ENCODE measurements at places on chromosomes 11 and 22. TPM values are rescaled to one million over a fixed set of nuclear protein-coding genes. Genes with fewer than 3 reads are reported as not detected.
A peak's percentile ranks its signal among the peaks of the same experiment; 100 is the strongest.

DNA sequence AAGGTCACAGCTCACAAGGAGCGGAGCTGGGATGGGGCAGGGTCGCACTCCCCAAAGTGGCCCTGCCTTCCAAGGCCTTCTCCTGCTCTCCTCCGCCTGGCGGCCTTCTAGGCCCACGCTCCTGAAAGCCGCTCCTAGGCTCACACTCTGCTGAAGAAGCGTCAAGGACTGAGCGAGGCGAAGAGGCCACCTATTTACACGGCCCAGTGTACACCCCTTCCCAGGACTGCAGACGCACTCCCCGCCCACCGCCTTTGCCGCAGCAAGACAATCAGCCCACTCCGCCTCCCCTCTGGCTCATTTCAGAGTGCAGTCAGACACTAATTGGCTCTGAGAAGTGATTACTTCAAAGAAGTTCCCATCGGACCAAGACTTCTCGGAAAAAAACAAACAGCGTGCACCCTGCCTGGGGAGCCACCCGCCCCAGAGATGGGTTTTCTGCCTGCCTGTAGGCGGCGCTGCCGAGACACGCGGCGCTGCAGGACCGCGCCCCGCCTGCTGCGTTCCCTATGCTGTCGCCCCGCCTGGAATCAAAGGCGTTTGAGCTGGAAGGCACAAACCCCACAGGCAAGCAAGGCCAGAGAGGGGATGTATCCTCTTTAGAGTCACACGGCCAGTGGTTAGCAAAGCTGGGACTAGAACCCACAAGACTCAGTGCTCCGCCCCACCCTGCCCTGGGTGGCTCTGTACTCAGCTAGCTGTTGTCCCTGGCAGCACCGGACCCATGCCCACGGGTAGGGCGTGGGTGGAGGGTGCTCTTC, 414.8 kb downstream of the BUD13 start:
- peak; percentile 61 for DNase-seq

The APOBEC3F gene
- polyA plus RNA-seq: 19.0 TPM

DNA sequence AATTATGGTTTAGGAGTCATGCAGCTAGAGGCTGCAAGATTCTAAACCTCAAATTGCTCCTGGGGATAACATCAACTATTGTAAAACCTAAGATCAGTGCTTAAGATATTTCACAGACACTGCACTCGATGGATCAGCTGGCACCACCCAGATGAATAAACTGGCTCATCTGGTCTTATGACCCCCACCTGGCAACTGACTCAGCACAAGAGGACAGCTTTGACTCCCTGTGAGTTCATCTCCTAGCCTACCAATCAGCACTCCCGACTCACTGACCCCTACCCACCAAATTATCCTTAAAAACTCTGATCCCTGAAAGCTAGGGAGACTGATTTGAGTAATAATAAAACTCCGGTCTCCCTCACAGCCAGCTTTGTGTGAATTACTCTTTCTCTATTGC, 782 bp upstream of the TTC12 start:
- no peak for DNase-seq

GRCh38 chr11:78432956-78433355, 15.3 kb upstream of the GAB2 start:
- no peak for DNase-seq

DNA sequence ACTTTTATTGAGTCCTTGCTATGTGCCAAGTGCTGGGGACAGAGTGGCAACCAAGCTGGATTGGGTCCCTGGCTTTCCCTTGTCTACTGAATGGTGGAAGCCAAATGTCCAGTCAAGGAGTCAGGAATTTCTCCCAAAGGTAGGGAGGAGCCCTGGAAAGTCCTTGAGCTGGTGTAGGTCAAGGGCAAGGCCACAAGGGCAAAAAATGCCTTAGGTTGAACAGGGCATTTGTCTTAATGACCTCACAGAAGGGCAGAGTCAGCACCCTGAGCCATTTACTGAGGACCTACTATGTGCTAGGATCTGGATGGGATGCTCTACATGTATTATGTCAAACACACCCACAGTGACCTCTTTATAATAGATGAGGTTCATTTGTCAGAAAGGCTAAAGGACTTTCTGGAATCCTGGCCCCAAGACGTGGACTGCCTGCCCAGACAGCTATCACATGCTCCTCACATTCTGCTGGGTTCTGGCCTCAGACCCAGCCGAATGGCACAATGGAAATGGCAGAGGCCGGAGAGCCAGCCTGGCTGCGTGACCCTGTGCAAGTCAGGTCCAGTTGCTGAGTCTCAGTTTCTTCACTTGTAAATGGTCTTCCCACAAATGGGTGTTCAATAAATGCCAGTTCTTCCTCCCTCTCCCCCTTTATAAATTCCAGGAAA, 17.7 kb downstream of the MOGAT2 start:
- DNase-seq: no peak

The CHCHD10 gene
- 74.8 TPM for polyA plus RNA-seq

DNA sequence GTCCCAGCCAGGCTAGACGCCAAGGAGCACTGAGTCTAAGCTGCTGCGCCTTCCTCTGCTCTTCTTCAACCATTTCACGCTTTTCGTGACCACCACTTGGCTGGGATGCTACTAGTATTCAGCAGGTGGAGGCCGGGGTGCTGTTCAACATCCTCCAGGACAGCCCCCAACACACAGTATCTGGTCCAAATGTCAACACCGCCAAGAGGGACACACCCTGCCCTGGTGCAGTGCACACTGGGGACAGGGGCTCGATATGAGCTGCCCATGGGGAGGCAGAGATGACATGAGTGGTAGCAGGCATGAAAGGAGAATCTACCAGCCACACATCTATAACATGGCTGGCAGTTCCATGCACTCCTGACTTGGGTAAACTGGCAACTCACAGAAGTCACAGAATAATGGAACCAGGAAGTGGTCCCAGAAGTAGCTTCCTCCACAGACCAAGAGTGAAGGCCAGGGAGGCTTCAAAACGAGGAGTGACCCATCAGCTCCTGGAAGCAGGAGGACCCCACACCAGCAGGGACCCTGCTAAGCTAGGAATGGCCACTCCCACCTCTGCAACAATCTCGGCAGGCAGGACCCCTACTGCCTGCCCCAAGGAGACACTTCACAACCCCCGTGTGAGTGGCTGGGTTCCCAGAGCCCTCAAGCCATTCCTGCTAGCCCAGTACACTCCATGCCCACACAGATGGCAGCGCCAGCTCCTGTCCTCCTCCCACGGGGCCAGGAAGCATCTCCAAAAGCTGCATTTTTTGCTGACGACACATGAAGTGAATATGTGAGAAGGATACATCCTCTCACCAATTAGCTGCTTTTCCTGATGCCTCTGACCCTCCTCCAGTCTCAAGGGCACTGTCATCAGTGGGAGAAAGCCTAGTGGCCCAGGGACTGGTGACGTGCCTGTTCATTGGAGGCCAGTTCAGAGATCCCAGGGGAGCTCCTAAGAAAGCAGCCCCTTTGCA, 78.8 kb downstream of the DGCR2 start:
- no peak for DNase-seq

GRCh38 chr22:44884968-44885805, 124.6 kb downstream of the PHF21B start:
- DNase-seq: no peak

The OR10D3 gene
- not detected for polyA plus RNA-seq

- no peak for DNase-seq
Observed at GRCh38 chr11:94002226-94002625, 18.9 kb upstream of the HEPHL1 start.

- DNase-seq: no peak
Observed at GRCh38 chr11:111522426-111522825, 7.8 kb downstream of the HOATZ start.

DNA sequence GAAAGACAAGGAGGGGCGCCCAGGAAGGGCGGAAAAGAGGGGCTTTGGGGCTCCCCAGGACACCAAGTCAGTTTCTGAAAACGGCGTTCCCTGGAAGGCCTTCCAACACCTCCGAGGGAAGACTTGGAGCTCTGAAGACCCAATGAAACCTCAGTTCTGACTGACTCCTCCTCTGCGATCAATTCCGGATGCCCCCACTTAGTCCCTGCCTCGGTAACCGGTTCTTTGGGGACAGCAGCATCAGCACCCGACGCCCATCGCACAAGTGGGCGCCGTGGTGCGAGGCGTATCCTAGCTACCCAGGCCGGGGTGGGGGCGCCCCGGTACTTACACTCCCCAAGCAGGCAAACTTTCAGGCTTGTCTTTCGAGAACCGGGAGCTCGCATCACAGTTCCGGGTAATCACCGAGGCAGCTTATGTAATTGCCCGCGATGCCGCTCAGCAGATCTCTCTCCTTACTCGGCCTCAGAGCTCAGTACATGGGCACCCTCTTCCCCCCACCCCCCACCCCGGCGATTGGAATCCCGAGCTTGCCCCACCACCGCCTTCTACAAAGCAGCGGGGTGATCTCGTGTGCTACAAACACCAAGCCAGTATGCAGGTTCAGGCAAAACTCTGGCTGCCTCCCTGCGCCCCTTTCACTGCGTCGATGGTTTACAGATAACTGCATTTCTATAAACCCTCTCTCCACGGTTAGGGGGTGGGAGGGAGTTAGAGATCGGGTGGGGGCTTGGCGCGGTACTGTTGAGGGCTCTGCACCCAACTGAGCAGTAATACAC, 2.0 kb downstream of the TENM4 start:
- DNase-seq: peak; percentile 44

GRCh38 chr22:30357236-30357570, 396 bp downstream of the CCDC157 start:
- DNase-seq: no peak

The XKR3 gene
- 12.0 TPM for polyA plus RNA-seq

The PHLDA2 gene
- polyA plus RNA-seq: 0.62 TPM

The OR1S2 gene
- polyA plus RNA-seq: not detected

GRCh38 chr11:46049325-46049897, 71.8 kb downstream of the PHF21A start:
- no peak for DNase-seq

The MS4A2 gene
- polyA plus RNA-seq: 2.0 TPM

The CAVIN3 gene
- 237 TPM for polyA plus RNA-seq

DNA sequence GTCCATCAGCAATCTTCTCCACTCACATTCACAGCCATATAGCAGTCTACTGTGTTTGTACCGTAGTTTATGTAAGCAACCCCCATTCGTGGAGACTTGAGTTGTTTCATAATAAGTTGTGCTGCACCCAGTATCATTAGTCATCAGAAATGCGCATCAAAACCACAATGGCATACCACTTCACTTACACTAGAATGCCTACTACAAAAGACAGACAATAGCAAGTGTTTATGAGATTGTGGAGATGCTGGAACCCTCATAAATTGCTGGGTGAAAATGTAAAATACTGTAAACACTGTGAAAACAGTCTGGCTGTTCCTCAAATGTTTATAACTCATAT, 133.3 kb downstream of the ATXN10 start:
- DNase-seq: no peak

DNA sequence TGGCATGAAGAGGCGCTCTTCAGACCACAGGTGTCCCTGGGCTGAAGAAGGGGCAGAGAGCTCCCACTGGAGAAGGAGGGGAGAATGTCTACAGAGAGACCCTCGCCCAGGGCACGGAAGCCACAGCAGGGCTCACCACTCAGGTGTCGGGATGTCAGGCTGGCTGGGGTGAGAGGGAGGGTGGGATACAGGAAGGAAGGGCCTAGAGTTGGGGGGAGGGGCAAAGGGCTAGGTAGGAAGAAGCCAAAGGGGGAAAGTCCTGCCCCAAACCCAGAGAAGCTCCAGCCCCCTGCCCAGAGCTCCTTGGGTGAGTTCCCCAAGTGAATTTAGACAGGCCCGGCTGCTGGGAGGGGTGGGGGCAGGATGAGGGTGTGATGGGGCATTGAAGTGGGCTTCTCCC, 232.0 kb downstream of the CEP164 start:
- no peak for DNase-seq

GRCh38 chr11:22449441-22449840, 111.3 kb downstream of the SLC17A6 start:
- DNase-seq: no peak

DNA sequence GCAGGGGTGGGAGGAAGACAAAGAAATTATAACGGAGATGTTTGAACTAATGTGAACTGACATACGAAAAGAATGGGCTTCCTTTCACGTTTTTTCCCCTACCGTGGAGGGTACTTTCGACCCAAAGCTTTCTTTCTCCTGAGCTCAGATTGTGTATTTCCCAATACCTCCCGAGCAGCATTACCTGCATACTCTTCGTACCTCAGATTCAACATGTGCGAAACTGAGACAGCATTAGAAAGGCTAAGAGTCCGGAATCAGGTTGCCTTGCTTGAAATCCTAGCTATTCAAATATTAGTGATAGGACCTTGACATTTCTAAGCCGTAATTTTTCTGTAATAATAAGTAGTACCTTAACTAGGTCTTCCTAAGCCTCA, 778 bp upstream of the PAK1 start:
- no peak for DNase-seq

DNA sequence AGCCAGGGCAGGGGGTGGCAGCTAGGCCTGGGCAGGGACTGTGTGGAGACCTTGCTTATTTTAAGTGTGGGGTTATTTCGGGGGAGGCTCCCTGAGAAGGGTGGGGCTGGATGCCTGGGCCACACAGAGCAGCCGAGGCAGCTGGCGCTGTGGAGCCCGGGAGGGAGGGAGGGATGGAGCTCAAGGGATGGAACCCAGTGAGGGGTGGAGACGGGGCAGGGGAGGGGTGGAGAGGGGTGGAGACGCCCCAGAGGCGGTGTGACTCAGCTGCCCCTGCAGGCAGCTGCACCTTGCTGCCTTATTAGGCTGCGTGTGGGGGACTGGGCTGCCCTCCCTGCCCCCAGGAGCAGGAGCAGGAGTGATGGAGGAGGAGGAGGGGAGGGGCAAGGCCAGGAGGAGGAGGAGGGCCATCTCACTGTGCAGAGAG, 9.8 kb upstream of the TSSC4 start:
- DNase-seq: peak; percentile 50

DNA sequence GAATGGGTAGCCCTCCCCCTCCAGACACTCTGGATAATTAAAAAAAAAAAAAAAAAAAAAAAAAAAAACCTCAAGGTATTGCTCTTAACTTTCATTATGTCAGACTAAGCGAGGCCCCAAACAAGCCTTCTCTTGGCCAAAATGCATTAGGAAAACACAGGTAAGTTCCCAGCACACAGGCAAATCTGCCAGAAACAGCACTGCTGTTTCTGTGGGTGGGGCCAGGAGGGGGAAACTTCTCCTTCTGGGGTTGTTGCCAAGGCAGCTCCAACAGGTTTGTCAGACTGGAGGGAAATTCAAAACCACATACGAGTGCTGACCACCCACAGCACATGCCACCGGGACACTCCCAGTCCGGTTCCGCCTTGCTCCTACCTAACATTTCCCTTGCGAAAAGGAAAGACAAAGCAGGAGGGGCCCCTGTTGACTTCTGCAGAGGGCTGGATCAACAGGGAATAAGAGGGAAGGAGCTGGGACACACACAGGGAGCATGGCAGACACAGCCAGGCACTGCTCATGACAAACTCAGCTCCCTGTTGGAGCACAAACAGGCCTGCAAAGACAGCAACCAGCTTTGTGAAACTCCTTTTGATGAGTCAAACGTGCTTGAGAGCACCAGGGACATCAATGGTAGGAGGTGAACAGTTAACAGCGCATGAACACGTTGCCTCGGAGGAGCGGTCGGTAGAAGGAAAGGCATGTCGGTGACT, 55.0 kb downstream of the MYH9 start:
- no peak for DNase-seq

The TRIM29 gene
- polyA plus RNA-seq: 18.2 TPM

DNA sequence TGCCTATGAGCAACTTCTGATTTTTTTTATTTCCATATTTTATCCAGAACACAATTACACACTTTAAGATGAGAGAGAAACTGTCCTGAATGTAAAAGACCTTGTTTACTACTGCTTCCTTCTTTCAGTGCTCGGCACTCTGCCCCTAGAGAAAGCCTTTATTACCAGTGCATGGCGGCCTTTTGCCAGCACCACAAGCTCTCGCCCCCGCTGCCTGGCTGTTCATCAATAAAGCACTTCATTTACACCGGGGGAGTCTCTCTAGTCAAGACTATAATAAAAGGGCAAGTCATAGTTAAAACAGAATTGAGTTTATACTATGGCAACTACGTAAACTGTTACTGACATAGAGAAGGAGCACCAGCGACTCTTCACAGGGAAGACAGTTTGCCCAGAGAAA, 259.5 kb downstream of the CADM1 start:
- DNase-seq: no peak

All from testis (tissue), 5 donors.